ENCODE measurements at places on chromosomes 4 and X.
A peak's percentile ranks its signal among the peaks of the same experiment; 100 is the strongest.

- no peak for DNase-seq
Measured at GRCh38 chr4:78437608-78438088, 113.9 kb upstream of the ANXA3 start.

- no peak for DNase-seq
Measured at GRCh38 chrX:83934220-83934619, 73.3 kb downstream of the CYLC1 start.

DNA sequence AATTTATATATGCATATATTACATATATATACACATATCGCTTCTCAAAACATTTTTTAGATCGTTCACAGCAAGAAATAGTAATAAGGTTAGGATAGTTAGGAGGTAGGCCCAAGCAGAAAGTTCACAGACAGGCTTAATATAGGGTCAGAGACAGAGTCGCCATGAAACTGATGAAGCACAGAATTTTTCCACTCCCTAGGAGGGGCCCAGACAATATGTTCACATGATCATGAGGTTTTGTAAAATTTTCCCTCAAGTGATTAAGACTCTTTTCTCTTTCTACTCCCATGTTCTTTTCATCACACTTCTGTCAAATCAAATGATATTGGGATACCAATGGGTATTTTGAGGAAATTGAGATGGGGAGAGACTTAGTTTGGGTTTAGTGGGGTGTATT is 5.2 kb upstream of the ENAM start:
- no peak for DNase-seq

GRCh38 chrX:149818652-149819051 is 36.9 kb downstream of the MAGEA9 start:
- DNase-seq = no peak

GRCh38 chr4:89121387-89122068 is 10.2 kb downstream of the TIGD2 start:
- DNase-seq = no peak

GRCh38 chr4:82469791-82470345 is 39.5 kb downstream of the ENOPH1 start:
- peak; percentile 14 for DNase-seq

- DNase-seq = no peak
Measured at GRCh38 chr4:145734576-145735346, 54.8 kb downstream of the C4orf51 start.

GRCh38 chr4:114378305-114378903 is 220.2 kb upstream of the UGT8 start:
- no peak for DNase-seq

DNA sequence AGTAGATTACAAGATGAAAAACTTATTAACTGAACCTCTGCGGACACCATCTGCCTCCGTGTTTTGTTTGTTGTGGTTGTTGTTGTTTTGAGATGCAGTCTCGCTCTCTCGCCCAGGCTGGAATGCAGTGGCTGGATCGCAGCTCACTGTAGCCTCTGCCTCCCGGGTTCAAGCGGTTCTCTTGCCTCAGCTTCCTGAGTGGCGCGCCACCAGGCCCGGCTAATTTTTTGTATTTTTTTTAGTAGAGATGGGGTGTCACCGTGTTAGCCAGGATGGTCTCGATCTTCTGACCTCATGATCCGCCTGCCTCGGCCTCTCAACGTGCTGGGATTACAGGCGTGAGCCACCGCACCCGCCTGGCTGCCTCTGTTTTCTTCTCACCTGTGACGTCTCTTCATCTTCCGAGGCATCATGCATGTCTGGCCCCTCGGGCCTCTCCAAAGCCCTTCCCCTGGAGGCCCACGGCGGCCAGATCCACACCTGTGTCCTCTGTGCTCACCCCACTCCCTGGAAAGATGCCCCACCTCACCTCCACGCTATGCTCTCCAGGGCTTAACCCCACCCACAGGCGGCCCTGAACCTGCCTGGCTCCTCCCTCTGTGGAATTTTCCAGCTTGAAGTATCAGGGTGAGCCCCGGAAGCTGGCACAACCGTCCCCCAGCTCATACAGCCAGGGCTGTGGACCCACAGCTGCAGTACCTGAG is 77.0 kb upstream of the MXD4 start:
- no peak for DNase-seq

GRCh38 chr4:109211671-109212070 is 90.8 kb downstream of the COL25A1 start:
- DNase-seq = no peak

- DNase-seq = no peak
Measured at GRCh38 chr4:1044469-1045192, 33.2 kb downstream of the FGFRL1 start.

DNA sequence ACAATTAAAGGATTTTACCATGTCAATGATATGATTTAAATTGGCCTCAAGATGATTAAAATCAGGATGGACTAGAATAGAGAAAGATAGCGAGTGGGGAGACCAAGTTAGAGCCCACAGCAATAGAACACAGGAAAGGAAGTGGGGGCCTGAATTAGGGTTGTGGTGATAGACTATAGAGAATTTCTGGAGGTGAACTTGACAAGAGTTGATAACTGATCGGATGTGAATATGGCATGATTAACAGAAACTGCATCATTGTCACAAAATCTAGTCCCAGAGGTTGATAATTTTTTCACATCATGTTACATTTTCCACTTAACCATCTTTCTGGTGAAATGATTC is 26.3 kb upstream of the TRPC3 start:
- no peak for DNase-seq

DNA sequence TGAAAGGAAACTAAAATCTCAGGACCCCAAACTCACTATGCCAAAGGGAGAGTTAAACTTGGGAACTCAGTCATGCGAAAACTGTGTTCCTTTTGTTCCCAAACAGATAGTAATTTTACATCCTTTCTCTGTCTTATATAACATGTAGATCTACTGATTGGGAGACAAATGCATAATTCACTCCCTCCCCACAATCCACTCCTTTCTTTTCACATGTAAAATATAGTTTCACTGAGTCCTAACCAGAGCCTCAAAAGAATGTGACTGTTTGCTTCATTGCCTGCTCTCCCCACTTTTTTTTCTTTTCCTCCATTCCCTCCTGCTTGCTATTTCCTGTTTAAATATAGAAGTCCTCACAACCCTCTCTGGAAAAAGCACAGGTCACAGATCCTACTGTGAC is 699.3 kb upstream of the ADGRL3 start:
- no peak for DNase-seq

DNA sequence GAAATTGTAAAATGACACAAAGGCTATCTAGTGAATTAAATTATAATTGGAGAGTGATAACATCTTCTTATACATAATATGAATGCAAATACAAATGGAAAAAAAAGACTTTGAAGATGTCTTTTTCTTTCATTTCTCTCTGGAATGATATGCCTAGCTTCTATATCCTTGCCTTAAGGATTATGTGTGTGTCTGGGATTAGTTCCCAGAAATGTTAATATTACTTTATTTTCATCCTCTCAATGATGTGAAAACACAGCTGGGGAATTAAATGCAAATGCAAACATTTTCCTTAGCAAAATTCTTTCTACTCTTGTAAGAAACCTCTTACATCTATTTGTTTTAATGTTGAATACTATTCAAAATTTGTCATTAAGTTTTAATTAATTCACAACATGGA is 441.9 kb downstream of the FSTL5 start:
- no peak for DNase-seq

- peak; percentile 40 for DNase-seq
Measured at GRCh38 chr4:172105918-172106317, 292.7 kb downstream of the GALNTL6 start.

DNA sequence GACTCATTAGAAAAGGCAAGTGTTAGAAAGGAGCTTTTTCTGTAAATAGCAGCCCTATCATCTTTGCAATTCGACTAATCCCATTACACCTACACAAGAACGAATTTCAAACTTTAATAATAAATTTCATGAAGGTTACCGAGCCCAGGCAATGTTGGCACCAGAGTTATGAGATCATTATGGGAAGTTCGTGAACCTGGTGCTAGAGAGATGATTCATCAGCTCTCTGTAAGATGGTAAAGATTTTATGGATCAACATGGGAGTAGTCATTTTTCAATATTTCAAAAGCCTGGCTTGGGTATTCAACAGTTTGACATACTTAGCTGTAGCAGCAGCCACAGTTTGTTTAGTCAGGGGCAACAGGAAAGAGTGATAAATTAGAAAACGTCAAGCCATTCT is 35.8 kb downstream of the AMELX start:
- DNase-seq = no peak

GRCh38 chrX:8278557-8278956 is 107.5 kb upstream of the VCX2 start:
- no peak for DNase-seq

DNA sequence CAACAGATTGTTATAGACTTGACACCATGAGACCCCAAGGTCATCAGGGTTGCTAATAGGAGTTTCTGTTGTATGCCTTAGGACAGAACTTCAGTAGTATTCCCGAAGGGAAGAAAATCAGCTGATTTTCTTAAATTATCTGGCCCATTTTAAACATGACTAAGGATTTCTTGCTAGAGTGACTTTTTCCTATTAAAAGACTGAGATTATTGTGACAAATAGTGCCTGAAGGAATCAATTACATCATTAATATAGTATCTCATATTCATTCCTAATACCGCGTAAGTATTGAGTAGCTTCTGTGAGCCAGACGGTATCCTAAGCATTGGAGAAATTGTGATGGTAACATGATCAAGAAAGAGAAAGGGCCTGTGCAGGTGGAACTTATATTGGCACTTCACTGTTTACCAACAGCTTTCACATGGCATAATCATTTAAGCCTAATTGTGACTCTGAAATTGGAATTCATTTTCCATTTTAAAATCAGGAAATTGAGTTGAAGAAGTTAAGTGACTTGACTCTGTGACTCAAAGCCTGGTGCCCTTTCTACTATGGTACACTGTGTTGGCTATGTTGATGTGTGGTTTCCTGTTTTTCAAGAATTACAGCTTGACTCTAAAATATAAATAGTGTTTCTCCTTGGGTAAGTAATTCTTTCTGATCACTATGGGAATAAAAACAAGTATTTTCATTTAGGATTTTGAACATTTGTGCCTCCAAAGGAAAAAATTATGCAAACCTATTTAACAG is 4.1 kb downstream of the AFF1 start:
- DNase-seq = peak; percentile 58

- DNase-seq = no peak
Measured at GRCh38 chrX:8927066-8927635, 106.8 kb downstream of the FAM9B start.

DNA sequence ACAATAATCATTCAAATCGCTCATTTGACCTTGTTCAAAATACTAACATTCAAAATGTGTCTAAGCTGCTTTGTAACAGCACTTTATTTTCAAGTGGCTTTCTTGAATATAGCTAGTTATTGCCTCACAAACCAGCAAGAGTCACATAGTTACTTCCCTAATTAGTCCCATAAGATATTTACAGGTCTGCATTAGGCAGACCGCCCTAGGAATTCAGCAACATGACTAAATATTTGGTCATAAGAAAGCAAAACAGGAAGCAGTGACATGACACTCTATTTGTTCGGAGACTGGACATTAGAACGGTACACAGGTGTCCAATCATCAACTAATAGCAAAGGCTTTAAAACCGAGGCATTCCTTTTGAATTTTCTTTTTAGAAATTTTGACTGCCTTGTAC is 262.0 kb downstream of the COL25A1 start:
- DNase-seq = peak; percentile 14

DNA sequence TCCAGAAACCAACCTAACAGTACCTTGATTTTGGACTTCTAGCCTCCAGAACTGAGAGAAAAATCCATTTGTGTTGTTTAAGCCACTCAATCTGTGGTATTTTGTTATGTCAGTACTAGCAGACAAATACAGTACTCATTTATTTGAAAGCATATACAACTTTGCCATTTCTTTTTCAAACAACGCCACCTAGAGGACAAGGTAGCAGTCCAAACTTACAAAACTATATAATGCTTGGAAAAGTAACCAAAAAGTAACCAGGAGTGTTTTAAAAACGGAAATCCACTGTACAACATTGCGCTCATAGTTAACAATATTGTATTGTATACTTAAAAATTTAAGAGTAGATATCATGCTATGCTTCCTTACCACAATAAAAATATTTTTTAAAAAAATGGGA is 37.0 kb upstream of the FGF13 start:
- peak; percentile 18 for DNase-seq

GRCh38 chr4:21948347-21949072 is at the start of gene KCNIP4:
TSS of gene KCNIP4 (minus strand) at chr4:21948772.
- DNase-seq = peak; percentile 2

- peak; percentile 18 for DNase-seq
Measured at GRCh38 chrX:37684973-37685372, 618 bp upstream of the XK start.

DNA sequence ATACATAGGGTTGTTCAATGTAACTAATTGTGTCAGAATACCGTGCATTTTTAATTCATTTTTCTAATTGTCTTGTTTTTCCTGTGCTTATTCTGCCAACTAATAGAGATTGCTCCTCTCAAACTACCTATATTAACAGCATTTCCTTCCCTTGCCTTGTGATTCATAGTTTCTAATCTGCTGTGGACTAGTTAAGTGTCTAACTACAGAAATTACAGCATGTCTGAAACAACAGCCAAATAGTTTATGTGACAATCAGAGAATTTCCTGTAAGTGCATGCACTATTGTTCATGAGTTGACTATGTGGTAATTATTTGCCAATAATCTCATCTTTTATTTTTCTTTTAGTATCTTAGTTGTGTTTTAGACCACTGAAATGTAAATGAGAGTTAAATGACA is 4.1 kb upstream of the SEC24B start:
- DNase-seq = no peak

DNA sequence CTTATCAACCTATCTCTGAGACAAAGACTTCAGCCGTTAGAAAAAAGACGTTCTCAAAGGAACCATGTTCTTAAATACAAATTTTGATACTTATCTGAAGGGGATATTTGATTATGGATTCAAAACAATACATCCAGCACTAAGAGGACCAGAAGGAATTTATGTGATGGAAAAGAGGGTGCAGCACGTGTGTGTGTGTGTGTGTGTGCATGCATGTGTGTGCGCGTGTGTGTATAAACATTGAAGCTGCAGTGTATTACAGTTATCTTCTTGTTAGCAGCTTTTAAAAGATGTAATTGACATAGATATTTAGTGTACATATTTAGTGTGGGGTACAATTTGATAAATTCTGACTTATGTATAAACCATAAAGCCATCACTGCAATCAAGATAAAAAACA is 44.9 kb downstream of the ANK2 start:
- no peak for DNase-seq

- no peak for DNase-seq
Measured at GRCh38 chrX:43025806-43026315, 247.9 kb upstream of the PPP1R2C start.

- DNase-seq = no peak
Measured at GRCh38 chr4:8473920-8474590, 33.5 kb downstream of the TRMT44 start.

DNA sequence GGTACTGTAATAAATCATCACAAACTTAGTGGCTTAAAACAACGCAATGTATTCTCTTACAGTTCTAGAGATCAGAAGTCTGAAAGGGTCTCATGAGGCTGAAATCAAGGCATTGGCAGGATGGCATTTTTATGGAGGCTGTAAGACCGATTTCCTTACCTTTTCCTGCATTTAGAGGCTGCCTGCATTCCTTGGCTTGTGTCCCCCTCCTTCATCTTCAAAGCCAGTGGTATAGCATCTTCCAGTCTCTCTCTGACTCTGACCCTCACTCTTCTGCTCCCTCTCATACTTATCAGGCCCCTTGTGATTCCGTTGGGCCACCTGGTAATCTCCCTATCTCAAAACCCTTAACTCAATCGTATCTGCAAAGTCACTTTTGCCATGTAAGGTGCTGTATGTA is 258.2 kb upstream of the JADE1 start:
- DNase-seq = no peak

- DNase-seq = no peak
Measured at GRCh38 chr4:15250021-15250441, 177.8 kb upstream of the C1QTNF7 start.

GRCh38 chrX:42054256-42054655 is 130.9 kb upstream of the CASK start:
- DNase-seq = no peak
